ENCODE measurements at places on chromosomes 16 and 17.
A peak's percentile ranks its signal among the peaks of the same experiment; 100 is the strongest.

DNA sequence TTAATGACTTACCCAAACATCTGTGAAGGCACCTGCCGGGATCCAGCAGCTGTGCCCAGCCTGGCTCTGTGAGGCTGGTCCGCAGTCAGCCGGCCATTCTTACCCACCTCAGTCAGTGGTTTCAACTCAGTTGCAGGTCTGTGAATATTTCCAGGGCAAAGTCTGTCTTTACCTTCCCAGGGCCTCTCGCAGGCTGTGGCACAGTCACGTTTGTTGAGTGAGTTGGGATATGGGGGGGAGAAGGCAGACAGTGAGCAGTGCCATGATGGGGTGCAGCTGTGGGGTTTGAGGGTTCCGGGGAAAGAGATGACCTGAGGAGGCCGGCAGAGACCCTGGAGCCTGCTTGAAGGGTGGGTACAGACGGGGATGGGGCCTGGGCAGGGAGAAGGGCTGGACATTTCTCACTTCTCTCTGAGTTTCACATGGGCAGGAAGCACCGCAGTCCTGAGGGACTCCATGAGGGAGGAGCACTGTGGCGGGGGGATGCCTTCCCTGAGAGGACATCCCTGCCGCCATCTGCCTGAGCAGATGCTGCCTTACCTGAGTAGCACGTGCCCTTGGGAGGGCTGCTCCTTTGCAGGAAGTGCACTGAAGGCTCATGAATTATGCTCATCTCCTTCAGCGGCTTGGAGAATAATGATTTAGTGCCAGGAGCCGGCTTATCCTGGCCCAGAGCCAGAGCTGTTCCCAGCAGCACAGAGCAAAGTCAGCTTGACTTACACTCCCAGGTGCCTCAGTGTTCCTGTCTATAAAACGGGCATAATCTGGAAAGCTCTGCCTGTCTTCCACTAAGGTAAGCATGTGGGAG, 48.1 kb downstream of the KSR1 start:
- no peak for DNase-seq

DNA sequence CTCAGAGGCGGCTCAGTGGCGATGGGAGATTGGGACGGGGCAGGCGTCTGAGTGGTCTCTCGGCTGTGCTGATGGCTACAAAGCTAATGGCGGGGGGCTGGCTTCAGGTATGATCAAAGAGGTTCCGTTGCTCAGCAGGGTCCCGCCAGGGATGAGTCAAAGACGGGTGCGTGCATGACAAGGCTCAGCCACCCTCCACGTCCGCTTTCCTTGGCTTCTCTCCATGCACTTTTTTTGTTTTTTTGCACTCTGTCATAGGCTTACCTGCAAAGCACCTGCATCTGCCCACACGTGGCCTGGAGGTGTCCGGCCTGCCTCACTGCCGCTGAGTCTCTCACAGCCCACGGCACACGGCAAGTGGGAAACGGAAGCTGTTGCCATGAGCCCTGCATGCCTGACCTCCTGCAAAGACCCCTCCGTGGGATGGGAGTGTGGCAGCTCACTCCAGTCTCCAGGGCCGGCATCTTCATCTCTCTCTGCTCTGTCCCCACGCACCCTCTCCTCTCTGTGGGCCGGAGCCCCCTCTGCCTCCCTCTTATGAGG, 85.5 kb upstream of the ZNF469 start:
- no peak for DNase-seq

DNA sequence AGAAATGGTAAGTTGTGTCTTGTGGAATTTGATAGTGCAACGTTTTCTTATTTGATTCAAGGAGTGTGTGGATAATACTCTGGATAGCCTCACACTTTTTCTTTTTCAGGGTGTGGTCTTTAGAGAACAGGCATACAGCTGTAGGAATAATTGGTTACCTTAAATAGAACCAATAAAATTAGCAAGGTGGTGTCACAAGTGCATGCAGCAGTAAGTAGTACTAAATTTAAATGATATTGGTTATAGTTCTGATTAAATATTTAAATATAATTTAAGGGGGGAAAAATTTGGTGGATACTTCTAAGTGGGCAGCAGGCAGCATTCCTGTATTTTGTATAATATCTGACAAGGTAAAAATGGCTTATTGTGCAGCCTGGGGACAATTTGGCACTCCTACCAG, 3.7 kb downstream of the HAPSTR1 start:
- no peak for DNase-seq

- no peak for DNase-seq
Observed at GRCh38 chr16:64158941-64159588, 962.8 kb downstream of the CDH11 start.

DNA sequence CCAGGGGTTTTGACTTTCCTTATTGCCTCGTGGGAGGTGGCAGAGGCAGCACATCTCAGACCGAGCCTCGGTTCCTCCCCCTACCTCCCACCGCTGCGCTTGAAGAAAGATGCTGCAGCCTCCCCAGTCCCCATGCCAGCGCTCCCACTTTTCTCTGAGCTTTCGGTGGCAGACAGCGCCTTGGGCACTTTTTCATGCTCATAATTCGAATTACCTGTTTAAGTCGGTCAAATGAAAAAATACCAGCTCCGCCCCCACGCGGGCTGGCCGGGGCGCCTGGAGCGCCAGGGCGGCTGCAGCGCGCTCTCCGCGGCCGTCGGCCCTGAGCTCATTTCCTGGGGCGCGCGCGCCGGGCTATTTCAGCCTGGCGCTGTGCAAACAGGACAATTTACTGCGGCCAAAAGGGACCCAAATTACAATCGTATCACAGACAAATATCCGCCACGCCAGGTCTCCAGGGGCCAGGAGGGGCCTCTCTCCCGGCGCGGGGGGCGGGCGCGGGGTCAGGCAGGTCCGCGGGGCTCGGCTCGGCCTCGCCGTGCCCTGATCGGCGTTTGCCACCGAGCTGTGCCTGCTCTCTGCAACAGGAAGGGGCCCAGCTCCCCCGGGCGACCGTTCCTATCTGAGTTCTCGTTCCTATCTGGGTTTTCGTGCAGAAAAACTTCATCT, 45.0 kb downstream of the SOST start:
- peak; percentile 58 for DNase-seq

DNA sequence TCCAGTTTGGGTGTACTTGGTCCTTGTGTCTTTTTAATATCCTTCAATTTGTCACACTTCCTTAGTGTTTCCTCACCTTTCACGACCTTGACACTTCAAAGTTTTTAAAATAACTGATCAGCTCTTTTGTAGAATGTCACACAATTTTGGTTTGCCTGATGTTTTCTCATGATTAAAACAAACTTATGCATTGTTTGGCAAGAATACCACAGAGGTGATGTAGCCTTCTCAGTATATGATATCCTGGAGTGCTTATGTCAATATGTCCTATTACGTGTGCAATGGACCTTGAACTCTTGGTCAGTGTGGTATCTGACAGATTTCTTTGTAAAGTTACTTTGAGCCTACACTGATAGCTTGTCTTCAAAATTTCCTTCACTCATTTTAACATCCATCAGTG, 297.4 kb downstream of the CNTNAP4 start:
- peak; percentile 3 for DNase-seq

GRCh38 chr17:82734987-82735866, at the start of gene FN3K:
Gene FN3K, plus strand, starts transcription at chr17:82735615. Its CDS starts 22 bp downstream, at chr17:82735637.
- peak; percentile 62 for DNase-seq

DNA sequence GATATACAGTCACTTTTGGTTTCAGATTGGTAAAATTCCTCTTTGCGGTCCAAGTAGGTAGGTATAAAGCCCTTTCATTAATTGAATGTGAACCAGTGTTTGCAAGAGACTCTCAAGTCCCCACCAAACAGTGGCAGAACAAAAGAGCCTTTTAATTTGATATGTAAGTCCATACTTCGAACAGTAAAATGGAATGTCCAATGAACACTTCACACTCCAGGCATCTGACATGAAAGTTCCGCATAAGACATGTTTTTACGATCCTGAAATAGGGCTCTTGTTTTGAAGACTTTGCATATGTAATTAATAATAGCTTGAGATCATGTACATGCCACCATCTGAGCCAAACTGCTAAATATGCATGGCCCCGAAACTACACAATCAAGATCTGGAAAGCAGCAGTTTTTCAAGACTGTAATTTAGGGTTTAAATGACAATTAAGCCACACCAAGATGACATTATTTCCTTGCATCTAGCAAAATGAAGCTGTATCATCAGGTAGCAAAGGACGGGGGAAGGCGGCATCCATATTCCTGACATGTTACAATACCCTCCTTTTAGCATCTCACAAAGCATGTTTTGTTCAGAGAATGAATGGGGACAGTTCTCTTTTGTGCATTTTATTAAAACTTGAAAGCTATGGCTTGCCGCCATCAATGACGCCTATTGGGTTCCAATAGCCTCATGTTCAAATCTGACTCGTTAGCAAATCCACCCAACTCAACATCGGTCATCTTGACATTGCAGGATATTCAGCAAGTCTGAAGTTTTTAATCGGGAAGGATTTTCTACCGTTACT, 39.4 kb downstream of the LITAF start:
- no peak for DNase-seq

DNA sequence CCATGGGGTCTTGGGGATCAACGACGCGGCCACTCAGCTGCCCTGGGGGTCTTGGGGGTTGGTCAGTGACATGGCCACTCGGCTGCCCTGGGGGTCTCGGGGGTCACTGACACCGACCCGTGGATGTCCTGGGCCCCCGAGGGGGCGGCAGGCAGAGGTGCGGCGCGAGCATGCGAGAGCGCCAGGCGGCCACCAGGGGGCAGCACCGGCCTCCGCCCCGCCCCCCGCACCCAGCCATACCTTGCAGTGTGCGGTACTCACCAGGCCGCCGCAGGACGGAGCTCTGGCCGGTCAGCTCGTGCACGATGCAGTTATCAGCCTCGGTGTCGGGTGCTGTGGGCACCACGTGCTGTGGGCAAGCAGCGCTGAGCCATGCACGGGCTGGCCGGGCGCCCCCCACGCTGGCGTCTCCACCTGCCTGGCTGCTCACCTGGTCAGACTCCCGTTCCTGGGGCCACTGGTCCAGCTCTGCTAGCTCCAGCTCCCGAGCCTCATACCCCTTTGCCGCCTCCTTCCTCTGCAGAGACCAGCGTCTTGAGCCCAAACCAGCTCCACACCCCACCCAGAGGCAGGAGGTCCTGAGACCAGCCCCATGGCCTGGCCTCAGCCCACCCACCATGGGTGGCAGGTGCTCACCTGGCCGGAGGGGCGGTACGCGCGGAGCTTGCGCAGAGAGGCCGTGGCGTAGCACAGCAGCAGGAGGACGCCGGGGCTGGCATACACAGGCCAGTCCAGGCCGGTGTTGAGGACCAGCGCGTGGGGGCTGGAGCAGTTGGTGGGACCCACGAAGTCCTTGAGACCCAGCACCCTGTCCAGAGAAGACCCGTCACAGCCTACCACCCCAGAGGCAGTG, 31.2 kb downstream of the CTU2 start:
- DNase-seq = peak; percentile 56

DNA sequence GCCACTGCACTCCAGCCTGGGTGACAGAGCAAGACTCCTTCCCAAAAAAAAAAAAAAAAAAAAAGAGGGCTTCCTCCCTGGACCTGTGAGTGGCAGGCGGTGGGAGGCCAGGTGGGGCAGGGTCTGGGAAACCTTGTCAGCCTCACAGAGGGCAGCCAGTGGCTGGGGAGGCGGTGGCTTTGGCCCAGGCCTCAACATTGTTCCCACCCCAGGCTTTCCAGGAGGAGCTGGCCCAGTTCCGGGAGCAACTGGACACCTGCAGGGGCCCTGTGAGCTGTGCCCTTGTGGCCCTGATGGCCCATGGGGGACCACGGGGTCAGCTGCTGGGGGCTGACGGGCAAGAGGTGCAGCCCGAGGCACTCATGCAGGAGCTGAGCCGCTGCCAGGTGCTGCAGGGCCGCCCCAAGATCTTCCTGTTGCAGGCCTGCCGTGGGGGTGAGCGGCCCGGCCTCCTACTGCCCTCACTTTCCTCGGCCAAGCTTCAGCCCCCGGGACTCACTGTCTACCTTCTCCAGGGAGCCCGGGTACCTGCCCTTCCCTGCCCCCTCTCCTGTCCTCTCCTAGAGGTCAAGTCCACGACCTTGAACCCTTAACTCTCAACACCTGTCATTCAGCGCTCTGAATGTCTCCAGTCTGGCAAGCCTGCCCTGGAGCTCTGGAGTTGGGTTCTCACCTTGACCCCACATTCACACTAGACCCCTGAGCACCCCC, 12.4 kb downstream of the ZNF213 start:
- DNase-seq = no peak

DNA sequence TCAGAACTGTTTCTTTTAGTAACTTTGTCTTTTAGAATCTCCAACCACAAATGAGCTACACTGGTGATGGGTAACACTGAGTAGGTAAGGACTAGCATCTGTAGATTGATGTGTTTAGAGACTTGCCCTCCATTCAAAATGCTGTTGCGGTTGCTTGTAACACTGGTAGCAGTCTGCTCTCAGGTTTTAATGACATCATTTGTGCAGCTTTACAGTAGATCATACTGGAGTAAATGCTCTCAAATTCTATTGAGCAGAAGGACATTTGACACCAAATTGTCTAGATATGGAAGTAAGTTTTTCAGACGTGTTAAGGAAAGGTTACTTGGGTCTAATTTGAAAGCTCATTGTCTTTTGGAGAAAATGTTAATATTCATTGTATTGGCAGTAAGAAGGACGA, 98.8 kb downstream of the NLK start:
- DNase-seq = no peak

- no peak for DNase-seq
Observed at GRCh38 chr17:77117415-77117814, 23.4 kb upstream of the SEC14L1 start.

GRCh38 chr17:27602721-27603420, 28.1 kb upstream of the LGALS9 start:
- DNase-seq = peak; percentile 75

All from kidney tubule cell (primary cell).